ENCODE measurements at places on chromosomes 11 and 22. TPM values are rescaled to one million over a fixed set of nuclear protein-coding genes. Genes with fewer than 3 reads are reported as not detected.
A peak's percentile ranks its signal among the peaks of the same experiment; 100 is the strongest.

GRCh38 chr22:37951305-37951704 is 2.1 kb downstream of the C22orf23 start:
- peaks cover 4% of the 10 kb centered on the region for H3K4me1 ChIP-seq
- DNase-seq = peak; percentile 32
- no peaks in the 10 kb centered on the region for H3K36me3 ChIP-seq
- H3K27ac ChIP-seq = no peak overlapping the region
- no peaks in the 10 kb centered on the region for H3K27me3 ChIP-seq
- no peak overlapping the region for H3K4me3 ChIP-seq

DNA sequence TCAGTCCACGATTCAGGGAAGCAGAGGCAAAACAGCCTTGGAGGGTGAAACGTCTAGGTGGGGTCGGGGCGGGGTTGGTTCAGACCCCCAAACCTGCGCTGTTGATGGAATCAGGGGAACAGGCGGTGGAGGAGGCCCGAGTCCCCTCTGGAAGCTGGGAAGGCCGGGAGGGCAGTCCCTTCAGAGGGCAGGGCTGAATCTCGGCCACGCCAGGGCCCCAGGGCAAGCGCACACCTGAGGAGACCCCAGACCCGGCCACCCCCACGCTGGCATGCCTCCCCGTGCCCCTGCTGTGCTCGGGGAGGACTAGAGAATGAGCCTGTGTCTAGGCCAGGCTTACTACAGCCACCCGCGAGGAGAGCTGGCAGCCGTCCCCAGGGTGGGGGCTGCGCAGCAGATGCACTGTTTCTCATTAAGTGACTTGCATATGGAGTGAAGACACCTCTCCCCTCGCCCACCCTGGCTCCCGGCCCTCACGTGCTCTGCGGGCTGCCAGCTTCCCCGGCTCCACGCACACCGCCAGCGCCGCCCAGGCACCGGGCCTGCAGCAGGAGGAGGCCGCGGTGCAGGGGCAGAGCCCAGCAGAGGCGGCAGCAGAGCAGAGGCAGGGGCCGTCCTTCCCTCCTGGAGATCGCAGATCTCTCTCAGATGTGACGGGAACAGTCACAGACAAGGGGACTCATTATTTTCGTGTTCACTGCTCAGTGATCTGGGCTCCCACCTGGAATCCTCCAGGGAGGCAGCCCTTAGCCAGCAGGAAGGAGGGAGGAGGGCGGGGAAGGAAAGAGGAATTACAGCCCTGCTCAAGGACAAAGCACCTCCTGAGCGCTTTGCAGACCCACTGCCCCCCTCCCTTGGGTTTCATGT is 47.1 kb upstream of the OPCML start:
- no peaks in the 10 kb centered on the region for H3K36me3 ChIP-seq
- H3K4me1 ChIP-seq = no peaks in the 10 kb centered on the region
- H3K4me3 ChIP-seq = no peak overlapping the region
- H3K27ac ChIP-seq = no peak overlapping the region

- no peak for DNase-seq
- H3K4me1 ChIP-seq = peaks cover 5% of the 10 kb centered on the region
- H3K27ac ChIP-seq = no peak overlapping the region
- H3K4me3 ChIP-seq = no peak overlapping the region
- H3K27me3 ChIP-seq = peaks cover 2% of the 10 kb centered on the region
These were observed 18.4 kb upstream of the CABP7 start for GRCh38 chr22:29701155-29701999.

- peak overlapping the region; percentile 22 for H3K27ac ChIP-seq
- no peaks in the 10 kb centered on the region for H3K36me3 ChIP-seq
- peaks cover 3% of the 10 kb centered on the region for H3K4me1 ChIP-seq
- H3K27me3 ChIP-seq = no peaks in the 10 kb centered on the region
- H3K4me3 ChIP-seq = no peak overlapping the region
- peak; percentile 57 for DNase-seq
These were observed 52.7 kb upstream of the CCND1 start for GRCh38 chr11:69588270-69588669.

- no peak overlapping the region for H3K4me3 ChIP-seq
- H3K36me3 ChIP-seq = no peaks in the 10 kb centered on the region
- no peaks in the 10 kb centered on the region for H3K27me3 ChIP-seq
- H3K27ac ChIP-seq = no peak overlapping the region
These were observed 72.8 kb downstream of the LRRC32 start for GRCh38 chr11:76597533-76598425.

DNA sequence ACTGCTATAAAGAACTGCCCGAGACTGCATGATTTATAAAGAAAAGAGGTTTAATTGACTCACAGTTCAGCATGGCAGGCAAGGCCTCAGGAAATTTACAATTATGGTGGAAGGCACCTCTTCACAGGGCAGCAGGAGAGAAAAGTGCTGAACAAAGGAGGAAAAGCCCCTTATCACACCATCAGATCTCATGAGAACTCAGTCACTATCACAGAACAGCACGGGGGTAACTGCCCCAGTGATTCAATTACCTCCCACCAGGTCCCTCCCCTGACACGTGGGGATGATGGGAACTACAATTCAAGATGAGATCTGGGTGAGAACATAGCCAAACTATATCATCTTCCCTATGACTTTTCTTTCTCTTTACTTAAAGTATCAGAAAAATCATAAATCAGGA is 104.0 kb upstream of the SYN3 start:
- no peaks in the 10 kb centered on the region for H3K27me3 ChIP-seq
- H3K27ac ChIP-seq = no peak overlapping the region
- no peaks in the 10 kb centered on the region for H3K4me1 ChIP-seq
- DNase-seq = no peak
- H3K36me3 ChIP-seq = no peaks in the 10 kb centered on the region

GRCh38 chr11:71329165-71329510 is 76.8 kb upstream of the SHANK2 start:
- no peaks in the 10 kb centered on the region for H3K4me1 ChIP-seq
- no peak overlapping the region for H3K4me3 ChIP-seq
- DNase-seq = no peak

DNA sequence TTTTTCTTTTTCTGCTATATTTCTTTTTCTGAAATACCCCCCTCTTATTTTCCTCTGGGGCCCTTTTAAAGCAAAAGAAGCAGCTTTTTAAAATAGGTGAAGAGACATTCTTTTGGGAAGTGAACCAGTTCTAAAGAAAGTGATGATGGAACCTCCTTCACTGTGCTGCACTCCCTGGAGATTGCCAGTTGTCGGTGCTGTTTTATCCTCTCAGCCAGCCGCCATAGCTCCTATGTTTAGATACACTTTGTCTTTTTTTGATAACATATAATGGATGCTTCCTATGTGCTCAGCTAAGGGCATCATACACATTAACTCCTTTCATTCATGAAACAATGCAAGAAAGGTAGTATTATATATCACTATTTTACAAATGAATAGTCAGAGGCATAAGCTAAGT is 14.0 kb downstream of the CFAP300 start:
- DNase-seq = no peak
- no peaks in the 10 kb centered on the region for H3K27me3 ChIP-seq
- H3K36me3 ChIP-seq = no peaks in the 10 kb centered on the region
- H3K27ac ChIP-seq = no peak overlapping the region
- H3K4me1 ChIP-seq = no peaks in the 10 kb centered on the region

DNA sequence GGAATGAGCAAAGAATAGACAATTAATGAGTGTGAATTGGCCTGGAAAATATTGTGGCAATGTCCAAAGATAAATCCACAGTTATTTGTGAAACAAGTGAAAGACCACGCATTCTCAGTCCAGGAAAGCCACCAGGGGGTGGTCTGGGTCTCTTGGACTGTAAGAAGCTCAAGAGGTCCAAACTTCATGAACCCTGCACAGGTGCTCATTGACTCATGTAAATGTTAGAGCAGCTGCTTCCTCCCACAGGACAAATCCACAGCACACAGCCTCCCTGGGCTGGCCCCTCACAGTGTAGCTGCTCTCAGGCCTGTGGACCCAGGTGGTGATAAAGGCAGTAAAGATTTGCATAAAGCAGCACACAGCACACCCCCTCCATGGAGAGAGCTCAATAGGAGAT is 114.0 kb downstream of the ZNF280B start:
- H3K4me3 ChIP-seq = no peak overlapping the region
- H3K27ac ChIP-seq = no peak overlapping the region
- no peaks in the 10 kb centered on the region for H3K36me3 ChIP-seq
- H3K4me1 ChIP-seq = no peaks in the 10 kb centered on the region

- H3K27ac ChIP-seq = no peak overlapping the region
- H3K36me3 ChIP-seq = no peaks in the 10 kb centered on the region
- no peak for DNase-seq
- H3K27me3 ChIP-seq = peaks cover 14% of the 10 kb centered on the region
- no peaks in the 10 kb centered on the region for H3K4me1 ChIP-seq
These were observed 38.0 kb upstream of the CDON start for GRCh38 chr11:126100716-126101115.

PRDM11 gene
- 3.9 TPM for total RNA-seq

PRR33 gene
- total RNA-seq = not detected

GGTLC2 gene
- not detected for total RNA-seq

PGA4 gene
- 2.3 TPM for total RNA-seq

ELFN2 gene
- under 0.01 TPM for total RNA-seq
